ENCODE measurements at places on chromosomes 3 and 15.

GRCh38 chr3:123783050-123783689 lies 101.0 kb downstream of the MYLK start:
- DNase-seq = no peak

DNA sequence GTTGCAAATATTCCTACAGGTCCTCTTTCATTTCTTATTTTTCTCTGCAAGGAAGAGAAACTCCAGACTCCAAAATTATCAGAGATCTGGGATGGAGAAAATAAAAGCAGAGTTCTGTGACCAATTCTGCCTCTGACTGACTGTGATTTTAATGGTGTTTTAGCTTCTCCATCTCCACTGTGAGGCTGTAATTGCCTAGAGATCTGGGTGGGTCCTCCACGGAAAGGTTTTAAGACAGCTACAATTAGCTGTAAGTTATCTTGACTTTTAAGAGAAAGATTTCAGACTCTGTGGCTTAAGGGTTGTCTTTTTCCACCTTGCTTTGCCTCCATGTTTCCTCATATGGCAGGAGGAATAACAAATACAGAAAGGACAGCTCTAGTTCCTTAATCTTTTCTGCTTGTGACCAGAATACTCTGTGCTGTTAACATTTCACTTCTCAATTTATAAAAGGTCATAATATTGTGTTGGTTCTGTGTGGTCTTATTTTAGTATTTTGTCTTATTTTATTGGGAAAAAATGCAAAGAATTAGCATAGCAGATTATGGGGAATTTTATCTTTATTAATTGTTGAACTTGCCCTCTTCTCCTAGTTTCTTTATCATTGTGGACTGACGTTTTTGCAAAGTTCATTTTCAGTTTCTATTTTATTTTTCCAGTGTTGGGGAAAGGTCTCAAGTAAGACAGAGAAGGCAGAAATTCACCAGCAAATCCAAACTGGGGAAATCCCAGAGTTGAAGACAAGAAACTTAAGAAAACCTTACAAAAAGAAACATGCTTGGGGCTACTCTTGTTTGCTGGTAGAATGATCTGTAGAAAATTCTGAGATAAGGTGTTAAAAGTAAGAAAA lies 157.9 kb downstream of the RAP2B start:
- no peak for DNase-seq

DNA sequence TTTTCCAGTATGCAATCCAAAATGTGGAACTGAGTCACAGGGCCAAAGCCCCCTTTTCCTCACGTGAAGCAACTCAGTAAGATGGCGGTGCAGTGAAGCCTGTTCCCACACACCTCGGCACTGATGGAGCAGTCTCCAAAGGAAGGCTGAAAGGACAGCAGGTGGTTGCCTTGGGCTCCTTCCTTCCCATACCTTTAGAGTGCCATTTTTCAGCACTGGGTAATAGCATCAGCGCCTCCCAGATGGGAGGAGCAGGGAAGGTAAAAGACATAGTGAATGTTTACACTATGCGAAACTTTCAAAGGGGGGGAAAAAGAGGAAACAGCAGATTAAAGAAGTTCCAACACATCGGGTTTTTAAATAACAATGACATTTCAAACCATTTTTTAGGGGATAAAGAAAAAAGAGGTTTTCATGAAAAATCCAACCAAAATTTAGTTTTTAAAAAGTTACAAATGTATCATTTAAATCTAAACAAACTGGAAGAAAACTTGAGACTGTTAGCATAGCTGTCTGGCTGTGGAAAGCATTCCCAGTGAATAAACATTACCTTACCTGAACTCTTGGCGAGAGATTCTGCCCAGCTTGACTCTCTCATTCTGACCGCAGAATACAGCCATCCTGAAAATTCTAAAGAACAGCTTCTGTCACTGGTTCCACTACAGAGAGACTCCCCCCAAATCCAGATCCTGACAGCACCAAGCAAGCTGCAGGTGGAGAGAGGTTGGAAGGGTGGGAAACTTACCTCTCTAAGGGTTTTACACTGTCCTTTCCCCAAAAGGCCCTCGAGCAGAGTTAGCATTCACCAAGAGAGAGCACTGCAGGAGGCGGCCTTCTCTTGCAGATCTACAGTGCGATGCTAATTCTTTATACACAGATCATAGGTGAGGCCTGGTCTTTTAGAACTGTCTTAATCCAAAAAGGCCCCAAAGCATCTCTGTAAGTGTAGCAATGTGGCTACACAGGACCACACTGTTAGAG lies 32.6 kb downstream of the ABCC5 start:
- DNase-seq = no peak

DNA sequence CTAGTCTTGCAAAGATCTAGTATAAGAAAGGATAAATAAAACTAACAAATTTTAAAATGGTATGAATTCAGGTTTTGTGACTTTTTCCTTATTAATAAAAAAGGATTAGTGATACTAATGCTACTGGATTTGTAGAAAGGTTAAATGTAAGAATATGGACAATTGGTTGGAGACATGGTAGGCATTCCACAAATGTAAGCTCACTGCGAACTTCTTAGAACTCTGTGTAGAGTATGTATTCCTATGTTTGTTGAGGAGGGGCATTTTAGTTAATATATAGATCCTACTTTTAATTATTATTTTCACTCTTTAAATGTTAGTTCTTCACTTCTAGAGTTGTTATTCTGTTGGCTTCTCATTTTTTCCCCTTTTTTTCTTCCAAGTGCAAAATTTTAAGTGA lies 414.3 kb downstream of the RBMS3 start:
- DNase-seq = no peak

- DNase-seq = no peak
Measured at GRCh38 chr15:98906712-98907083, 100.9 kb downstream of the PGPEP1L start.

DNA sequence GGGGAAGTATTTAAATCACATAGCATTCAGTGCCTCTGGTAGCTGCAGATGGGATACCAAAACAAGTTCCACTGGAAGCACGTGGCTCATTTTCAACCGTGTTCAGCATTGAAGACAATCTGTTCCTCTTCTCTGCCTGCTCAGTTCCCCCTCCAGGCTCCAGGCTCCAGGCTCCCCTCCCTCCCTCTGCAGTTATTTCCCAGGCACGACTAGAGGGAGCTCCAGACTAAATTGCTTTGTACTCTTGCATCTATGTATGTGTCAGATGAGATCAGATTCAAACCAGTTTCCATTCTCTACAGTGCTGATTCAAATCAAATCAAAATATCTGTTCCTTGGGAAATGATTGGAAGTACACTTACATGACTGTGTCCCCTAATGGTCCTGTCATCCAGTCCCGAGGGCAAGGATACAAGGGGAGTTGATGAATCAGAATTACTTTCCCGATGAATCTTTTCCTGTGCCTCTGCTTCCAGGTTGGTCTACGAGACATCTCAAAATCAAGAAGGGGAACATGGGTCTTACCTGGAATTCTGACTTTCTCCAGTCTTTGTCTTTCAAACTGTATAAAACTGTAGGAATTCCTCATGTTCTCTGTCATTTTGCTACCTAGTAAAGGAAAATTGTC lies 600.5 kb downstream of the EDEM1 start:
- peak; percentile 75 for DNase-seq

DNA sequence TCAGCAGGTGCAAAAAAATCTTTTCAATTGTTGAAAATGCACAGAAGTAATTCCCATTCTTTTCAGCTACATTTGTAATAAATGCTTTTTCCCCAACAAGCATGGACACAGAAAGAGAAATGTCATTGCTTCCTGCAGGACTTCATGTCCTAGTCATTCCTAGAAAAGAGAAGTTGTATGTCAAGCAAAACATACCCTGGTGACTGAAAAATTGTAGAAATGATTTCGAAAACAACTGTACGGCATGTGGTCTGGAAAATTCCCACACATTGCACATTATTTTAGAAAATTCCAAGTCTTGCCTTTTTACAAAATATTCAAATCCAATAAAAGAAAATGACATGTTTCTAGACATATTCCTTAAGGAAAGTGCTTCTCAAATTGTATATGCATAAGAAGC lies 50.4 kb upstream of the ALCAM start:
- no peak for DNase-seq

DNA sequence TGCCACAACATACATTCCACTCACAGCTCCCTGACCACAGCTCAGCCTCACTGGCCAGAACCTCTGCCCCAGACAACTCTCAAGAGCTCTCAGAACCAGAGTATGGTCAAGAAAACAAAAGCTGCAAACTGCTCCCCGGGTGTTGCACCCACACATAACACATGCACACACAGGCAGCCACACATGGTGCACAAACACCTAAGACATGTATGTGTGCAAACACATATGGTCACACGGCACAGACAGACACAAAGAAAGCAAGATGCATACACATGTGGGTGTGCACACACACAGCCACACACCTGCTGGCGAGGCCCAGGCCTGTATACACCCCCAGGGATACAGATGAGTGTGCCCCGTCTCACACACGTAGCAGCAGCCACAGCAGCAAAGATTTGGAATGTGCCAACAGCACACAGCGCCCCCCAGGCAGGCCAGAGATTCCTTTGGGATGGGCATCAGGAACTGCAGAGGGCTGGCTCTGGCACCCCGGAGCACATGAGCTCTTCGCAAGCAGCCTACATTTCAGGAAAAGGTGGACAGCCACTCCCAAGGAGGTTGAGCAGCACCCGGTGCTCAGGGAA lies 6.6 kb downstream of the KLF15 start:
- DNase-seq = no peak

DNA sequence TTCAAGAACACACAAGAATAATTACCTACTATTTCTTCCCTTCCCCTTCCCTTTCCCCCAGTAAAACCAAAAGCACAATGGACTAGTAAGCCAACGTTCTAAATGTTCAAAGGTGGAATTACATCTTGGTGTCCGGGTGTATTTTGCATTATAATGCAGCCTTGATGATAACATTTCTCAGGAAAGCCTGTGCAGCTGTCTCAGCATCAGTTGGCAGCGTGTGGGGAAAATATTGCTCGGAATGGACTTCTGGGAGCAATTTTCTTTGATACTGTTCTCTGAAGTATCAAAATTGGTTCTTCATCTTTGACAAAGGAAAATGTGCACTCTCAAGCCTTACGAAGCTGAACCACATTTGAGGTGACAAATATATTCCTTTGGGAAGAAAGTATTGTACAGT lies 198.9 kb downstream of the AGBL1 start:
- no peak for DNase-seq

GRCh38 chr15:39585389-39585841 lies 4.5 kb downstream of the THBS1 start:
- DNase-seq = no peak

DNA sequence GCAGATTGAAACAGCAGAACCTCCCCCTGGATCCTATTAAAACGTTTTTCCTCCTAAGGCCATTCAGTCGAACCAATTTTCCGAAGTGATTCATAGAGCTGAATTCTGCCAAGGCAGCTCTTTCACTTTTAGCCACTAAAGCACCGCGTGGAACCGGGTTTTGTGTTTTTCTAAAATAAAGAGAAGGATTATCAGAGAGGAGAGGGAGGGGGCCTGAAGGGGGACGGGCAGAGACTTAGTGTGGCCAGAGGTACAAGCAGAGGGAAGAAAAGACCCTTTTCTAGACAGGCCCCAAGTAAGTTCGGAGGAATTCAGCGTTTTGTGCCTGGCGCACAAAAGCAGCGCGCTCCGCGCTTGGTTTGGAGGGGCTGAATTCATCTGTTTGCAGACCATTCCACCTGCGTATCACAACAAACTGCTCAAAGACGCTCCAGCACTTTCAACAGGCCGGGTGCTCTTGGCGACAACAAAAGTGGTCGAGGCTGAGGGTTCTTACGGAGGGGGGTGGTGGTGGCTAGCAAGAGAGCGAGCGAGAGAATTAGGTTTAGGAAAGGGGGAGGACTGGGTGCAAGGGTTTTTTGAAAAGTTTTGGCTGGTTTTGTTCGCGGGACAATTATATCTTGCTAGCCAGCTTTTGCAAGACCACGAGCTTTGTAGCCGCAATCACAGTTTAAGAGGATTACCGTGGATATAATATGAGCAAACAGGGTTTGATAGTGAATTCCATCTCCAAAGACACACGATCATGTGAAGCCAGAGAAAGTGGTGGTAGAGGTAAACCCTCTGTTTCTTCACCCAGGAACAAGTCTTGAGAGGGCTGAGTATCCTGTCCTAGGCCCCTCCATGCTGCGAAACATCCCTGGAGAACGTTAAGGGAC lies 1.2 kb upstream of the FEZF2 start:
- no peak for DNase-seq

DNA sequence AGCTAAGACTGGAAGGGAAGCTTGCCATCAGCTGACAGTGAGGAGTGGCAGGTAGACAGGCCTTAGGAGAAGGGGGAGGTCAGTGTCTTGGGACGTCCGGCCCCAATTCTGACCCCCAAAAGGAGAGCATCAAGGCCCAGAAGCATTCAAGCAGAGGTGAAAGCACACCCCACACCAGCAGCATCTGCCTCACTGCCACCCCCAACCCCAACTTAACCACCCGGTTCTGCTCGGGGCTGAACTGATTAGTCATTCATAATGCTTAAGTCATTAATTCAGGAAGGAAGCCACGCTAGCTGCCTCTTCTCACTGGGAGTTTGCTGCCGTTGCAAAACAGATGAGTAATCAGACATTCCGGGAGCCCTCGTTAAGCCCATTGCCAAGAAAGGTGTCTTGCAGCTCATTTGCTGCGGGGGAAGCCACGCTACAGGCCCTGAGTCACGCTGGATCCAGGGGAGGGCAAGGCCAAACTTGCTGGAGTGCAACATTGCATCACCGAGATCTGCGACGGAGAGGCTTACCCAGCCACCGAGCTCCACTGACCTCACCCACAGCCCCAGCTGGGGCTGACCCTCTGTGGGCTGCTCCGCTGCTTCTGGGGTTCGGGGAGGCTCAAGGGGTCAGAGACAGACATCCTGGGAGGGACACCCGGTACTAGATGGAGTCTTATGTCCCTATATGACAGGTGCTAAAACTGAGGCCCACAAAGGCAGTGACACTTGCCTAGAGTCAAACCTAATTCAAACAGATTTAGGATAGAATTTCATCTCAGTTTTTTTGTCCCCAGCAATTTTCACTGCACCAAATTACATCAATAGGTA lies 46.4 kb upstream of the HES1 start:
- peak; percentile 96 for DNase-seq

DNA sequence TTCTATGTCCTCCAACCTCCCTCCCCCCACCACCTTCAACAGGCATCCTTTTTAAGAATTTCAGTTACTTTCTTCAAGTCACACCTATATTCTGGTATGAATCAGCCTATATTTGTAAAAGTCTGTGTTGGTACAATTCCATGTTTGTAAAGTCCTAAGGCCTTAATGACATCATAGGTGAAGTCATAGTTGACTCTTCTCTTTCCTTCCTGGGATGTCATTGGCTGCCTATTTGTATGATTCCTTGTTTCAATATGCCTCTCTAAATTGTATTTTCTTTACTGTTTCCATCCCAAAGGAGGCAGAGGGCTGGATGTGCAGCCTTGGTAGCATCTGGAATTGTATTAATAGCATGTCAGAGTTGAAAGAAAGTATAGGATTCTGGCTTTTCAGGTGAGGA lies 56.5 kb downstream of the ADAMTSL3 start:
- DNase-seq = no peak

DNA sequence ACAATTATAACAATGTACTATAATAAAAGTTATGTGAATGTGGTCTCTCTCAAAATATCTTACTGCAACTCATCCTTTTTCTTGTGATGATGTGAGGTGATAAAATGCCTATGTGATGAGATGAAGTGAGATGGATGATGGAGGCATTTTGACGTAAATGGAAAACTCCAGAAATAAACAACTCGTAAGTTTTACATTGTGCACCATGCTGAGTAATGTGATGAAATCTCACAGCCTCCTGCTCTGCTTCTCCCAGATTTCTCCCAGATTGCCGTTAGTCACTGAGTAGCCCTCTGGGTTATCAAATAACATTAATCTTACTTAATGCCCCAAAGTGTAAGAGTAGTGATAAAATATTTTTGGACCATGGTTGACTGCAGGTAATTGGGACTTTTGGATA lies 64.8 kb upstream of the SLCO2A1 start:
- DNase-seq = no peak

- DNase-seq = peak; percentile 96
Measured at GRCh38 chr3:131361464-131362421, 19.8 kb upstream of the NUDT16 start.

GRCh38 chr3:129865806-129866205 lies 27.7 kb downstream of the TMCC1 start:
- DNase-seq = no peak

All from islet precursor cell (in vitro differentiated cells).